PC-3 (cell line): ENCODE measurements at places on chromosomes 4 and X.
A peak's percentile ranks its signal among the peaks of the same experiment; 100 is the strongest.

GRCh38 chrX:9785944-9786797 is at the start of gene SHROOM2:
TSS of gene SHROOM2 (plus strand) at chrX:9786429. CDS start at chrX:9786546, 117 bp downstream.
- peak; percentile 23 for DNase-seq

DNA sequence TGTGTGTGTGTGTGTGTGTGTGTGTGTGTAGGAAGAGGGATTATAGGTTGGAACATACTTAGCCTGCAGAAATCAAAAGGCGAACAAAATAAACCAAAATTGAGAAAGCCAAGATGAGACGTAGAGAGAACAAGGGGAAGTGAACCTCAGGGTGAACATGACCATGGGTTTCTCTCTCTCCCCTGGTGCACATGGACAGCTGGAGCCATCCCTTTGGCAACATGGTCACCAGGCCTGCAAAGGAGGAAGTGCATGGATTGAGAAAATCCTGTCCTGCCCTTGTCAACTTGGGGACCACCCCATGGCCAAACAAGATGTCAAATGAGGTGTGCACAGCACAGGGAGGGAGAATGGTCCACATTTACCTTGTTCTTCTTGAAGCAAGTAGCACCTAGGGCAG is 23.1 kb downstream of the LGI2 start:
- no peak for DNase-seq

GRCh38 chr4:5940470-5941203 is 47.8 kb upstream of the CRMP1 start:
- DNase-seq, result peak; percentile 2

- DNase-seq, result no peak
Measured at GRCh38 chrX:77953302-77953701, 16.1 kb downstream of the PGAM4 start.

DNA sequence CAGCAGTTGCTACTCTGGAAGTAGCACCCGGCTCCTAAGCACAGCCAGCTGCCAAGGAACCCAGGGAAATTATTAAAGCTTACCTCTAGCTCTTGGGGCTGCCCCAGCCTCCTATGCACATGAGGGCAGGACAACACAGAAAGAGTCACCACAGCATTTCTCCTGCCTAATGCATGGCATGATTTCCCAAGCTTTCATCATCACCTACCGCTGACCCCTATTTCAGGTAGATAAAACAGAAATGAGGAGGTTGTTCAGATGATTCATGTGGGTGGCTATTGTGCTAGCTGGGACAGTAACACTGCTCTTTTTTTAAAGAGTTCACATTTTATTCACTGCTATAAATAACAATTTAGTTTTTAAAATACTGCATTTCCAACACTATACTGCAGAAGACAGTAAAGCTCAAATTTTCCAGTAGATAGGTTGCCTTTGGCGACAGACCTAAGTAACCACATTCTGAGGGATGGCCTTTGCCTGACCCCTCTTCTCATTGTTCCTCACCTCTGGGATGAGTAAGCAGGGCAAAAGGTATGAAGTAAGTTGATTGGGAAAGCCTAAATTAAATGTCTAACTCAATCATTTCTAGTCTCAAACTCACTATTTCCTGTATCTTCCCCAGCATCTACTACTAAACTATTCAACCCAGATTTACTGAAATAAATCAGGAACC is 16.7 kb downstream of the CASK start:
- DNase-seq, result peak; percentile 37

- no peak for DNase-seq
Measured at GRCh38 chrX:69395306-69395705, 108.8 kb upstream of the NALF2 start.

GRCh38 chrX:132188175-132188574 is 31.1 kb downstream of the RAP2C start:
- DNase-seq, result no peak

- DNase-seq, result no peak
Measured at GRCh38 chrX:127190381-127190780, 370.9 kb downstream of the PRR32 start.

DNA sequence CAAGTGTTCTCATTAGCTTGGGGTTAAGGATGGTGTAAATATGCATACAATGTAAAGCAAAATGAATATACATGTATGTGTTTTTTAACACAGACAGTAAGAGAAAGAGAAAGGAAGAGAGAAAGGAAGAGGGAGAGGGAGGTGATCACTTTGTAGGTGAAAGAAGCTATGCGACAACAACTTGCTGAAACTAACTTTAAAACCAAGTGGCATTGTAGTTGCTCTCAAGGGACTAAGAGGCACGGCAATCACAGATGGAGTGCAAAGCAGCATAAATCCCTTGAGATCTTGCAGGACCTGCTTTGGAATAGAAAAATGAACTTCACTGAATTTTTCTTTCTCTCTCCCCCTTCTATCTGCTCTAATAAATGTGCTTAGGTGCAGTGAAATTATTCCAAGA is 1665.0 kb upstream of the TENM3 start:
- no peak for DNase-seq

GRCh38 chr4:15891312-15891711 is 47.2 kb downstream of the FGFBP1 start:
- no peak for DNase-seq
